ENCODE measurements at places on chromosomes 2 and 18.

DNA sequence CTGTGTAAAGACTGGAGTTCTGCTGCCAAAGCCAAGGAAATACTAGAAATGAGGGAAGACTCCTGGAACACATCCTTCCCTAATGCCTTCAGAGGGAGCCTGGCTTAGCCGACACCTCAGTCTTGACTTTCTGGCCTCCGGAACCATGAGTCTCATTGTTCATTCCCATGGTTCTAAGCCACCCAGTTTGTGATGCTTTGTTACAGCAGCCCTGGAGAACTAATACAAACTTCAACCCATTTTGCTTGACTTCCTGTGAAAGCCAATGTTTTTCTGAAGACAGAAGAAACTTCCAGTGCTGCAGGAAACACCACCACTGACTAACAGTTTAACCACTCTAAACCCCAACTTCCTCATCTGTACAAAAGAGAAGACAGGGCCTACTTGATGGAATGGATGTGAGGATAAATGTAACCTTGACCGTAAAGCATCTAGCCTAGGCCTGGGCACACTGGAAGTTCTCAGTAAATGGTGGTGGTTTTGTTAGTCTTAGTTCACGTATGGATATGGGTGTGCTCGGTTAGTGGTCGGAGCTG is 85.9 kb upstream of the RFX8 start:
- DNase-seq = no peak

DNA sequence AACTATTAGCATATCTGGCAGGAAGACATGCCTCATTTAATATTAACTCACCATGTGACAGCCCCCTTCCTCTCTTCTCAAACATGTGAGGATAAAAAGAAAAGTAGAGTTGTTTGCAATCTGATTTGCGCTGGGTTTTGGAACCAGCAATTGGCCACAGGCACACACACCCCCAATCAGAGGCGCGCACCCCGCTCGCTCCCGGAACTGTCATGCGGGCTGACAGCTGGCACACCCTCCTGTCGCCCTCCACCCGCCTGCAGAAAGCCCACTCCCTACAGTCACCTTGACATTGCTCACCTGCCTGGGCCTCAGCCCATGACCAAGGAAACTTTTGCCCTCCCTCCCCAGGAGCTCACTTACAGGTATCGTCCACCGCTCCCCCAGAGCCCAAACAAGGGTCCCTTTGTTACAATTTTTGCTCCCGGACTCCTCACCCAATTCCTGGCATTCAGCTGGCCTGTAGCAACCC is 1.1 kb downstream of the COBLL1 start:
- no peak for DNase-seq

- no peak for DNase-seq
These were observed 154.7 kb downstream of the EML6 start for GRCh38 chr2:54878182-54878581.

GRCh38 chr2:151241224-151241623 is 20.4 kb downstream of the RBM43 start:
- no peak for DNase-seq

- DNase-seq = no peak
These were observed 1.7 kb downstream of the HOXD8 start for GRCh38 chr2:176130957-176131847.

- no peak for DNase-seq
These were observed 22.0 kb upstream of the CYP1B1 start for GRCh38 chr2:38097988-38098385.

DNA sequence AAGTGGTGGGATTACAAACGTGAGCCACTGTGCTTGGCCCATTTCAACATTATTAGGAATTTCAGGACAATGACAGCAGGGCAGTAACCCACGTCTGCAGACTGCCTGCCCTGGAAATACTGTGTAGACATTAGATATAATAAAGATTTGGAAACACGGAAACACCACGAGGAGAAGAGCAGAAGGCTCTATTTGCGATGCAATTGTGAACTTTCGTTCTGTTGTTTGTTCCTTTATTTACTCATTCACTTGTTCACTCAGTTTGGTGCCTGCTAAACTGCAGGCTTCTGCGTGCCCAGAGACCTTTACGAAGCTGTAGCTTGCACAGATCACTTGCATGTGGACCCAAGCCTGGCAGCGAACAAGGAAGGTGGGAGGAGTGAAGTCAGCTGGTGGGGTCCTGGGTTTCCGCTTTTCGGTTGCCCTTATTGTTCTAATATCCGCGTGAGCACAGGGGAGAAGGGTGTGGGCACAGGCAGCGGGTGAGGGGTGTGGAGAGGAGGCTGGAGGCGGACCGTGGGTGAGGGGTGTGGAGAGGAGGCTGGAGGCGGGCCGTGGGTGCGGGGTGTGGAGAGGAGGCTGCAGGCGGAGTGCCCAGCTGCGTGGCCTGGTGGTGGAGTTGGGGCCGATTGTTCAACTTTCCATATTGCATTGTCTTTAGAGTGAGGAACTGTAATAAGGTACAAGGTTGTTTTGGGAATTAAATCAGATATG is 3.4 kb downstream of the COLEC11 start:
- no peak for DNase-seq

DNA sequence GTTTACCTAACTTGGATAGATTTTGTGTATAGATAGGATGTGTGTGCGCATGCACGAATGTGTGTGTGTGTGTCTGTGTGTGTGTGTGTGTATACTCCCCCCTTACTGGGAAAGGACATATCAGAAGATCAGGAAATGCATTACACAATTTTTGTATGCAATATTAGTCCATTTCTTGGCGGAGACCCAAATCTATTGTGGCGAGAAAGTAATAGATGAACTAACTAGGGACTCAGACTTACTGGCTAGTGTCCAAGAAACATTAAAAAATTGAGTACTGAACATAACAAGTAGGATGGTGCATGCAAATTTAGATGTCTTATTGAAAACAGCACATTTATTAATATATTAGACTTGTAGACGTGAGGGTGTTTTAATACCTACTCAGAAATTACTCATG is 1036.5 kb upstream of the FANCL start:
- DNase-seq = no peak

DNA sequence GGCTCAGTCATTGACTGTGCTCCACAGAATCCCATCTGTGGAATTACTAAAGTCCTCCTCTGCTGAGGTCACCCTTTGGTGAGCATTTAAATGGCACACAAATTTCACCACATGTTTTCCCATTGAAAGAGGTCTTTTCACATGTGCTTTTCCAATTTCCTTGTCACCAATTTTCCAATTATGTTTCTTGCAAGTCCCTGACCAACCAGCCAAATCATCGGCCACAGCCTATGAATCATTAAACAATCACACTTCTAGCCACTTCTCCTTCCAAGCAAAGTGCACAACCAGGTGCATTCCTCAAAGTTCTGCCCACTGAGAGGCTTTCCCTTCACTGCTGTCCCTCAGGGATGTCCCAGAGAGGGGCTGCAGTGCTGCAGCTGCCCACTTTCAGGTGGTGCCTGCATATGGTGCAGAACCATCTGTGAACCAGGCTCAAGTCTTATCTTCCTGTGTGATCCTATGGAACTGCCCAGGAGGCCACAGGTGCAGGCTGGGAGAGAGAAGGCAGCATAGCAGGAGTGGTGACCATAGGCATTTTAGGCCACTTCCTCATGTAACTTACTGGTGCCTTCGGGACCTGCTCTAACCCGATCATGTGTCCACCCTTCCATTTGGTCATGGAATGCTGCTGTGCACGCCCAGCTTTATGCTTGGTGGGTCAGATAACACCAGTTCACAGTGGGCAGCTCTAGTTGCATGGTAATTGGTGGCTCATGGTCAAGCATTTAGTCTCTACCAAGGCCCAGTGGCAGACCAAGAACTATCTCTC is 153.0 kb downstream of the SEPTIN10 start:
- DNase-seq = no peak

DNA sequence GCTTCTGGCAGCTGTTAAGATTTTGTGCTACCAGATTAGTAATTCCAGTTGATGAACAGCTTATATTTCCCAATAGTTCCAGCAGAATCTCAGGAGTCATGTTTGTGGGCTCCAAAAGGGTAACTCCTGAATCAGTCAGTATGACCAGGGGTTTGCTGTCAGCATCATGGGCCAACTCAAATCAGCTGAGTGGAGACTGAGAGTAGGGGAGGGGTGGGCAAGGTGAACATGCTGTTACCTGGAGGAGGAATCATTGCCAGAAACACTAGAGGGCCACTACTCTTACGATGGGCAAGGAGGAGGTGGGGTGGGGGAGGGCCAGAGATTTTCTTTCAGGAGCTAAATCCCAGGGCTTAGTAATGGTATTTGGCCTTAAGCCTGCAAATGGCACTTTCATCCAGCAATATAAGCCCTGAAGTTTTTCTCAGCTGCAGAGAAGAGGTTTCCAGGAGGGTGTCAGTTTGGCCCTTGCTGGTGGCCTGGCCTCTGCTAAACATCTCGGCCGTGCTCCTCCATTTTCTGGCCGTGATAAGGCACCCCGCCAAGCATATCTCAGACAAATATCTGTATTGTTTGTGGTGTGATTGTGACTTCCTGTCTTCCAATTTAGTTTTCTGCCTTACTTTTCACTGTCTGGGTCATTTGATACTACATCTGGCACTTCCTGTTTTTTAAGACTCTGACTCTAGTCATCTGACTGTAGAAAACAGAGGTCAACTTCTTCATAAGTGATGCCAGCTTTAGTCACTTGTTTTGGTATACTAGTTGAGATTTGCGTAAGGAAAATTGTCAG is 120.5 kb upstream of the CXCR4 start:
- DNase-seq = no peak

GRCh38 chr2:157443090-157443489 is 799 bp downstream of the CYTIP start:
- DNase-seq = no peak

GRCh38 chr2:46079985-46080560 is 217.1 kb upstream of the EPAS1 start:
- no peak for DNase-seq

GRCh38 chr2:127324635-127325034 is 30.7 kb upstream of the ERCC3 start:
- DNase-seq = no peak

GRCh38 chr2:15634846-15635490 is 43.3 kb downstream of the DDX1 start:
- no peak for DNase-seq

GRCh38 chr2:144358374-144358964 is 161.4 kb downstream of the ZEB2 start:
- no peak for DNase-seq

Measured in dorsolateral prefrontal cortex (tissue), 122 donors.